ENCODE measurements at places on chromosomes 7 and 10. TPM values are rescaled to one million over a fixed set of nuclear protein-coding genes. Genes with fewer than 3 reads are reported as not detected.

- H3K4me1 ChIP-seq: no peaks in the 10 kb centered on the region
- no peak overlapping the region for H3K27ac ChIP-seq
- H3K4me3 ChIP-seq: no peak overlapping the region
- DNase-seq: no peak
- H3K27me3 ChIP-seq: no peaks in the 10 kb centered on the region
- no peaks in the 10 kb centered on the region for H3K36me3 ChIP-seq
Measured at GRCh38 chr7:15332956-15333355, 228.9 kb downstream of the AGMO start.

DNA sequence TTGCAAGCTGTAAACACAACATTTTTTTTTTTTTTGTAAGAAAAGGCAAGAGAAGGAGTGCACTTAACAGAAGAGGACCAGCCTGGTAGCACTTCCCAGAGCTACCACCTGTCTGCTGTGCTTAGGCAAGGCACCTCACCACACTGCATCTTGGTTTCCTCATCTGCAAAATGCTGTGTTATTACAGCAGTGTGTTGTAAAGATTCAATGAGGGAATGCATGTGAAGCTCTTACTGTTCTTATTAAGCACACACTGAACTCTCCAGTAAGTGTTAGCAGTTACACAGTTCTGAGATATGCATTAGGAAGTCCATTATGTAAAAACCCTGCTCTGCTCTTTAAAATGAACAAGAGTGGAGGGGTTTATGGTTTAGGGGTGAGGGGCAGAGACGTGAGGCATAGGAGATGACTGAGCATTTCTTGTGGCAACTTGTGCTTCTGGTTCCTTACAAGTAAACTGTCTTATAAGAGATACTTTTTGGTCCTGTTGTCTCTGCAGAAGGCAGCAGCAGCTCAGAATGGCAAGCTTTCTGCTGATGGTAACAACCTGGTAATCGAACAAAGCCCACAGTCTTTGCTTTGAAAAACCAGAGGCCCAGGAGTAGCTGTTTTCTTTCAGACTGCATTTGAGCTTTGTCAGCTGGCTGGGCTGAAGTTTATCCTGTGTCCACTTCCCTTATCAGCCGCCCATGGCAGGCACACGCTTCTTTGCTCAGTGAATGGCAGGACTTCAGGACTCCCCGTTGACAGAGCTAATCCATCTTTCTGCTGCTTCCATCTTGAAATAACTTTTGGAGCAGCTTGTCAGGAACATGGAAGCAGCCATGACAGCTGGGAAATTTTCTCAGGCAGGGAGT is 98.8 kb upstream of the BMPER start:
- no peak overlapping the region for H3K27ac ChIP-seq
- H3K4me3 ChIP-seq: no peak overlapping the region
- no peaks in the 10 kb centered on the region for H3K36me3 ChIP-seq

DNA sequence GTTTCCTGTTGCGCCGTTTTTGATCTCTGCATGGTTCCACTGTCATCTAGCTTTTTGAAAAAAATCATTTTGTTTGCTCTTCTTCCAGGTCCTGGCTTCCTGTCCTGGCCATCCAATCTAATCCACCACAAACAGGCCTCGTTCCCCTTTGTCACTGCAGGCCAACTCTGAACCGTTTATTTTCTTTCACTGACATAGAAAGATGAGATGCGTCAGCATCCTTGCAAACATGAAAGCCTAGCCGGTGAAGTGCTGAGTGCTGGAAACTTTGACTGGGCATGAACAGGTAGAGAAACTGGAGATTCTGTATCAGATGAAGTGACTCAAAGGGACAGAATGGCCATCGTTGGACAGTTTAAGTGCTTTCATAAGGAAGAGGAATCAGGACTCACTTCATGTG is 1247.8 kb downstream of the TYW1 start:
- no peak overlapping the region for H3K27ac ChIP-seq
- H3K4me1 ChIP-seq: no peaks in the 10 kb centered on the region
- no peak overlapping the region for H3K4me3 ChIP-seq

- peak; percentile 98 for DNase-seq
- no peaks in the 10 kb centered on the region for H3K27me3 ChIP-seq
- H3K4me3 ChIP-seq: peak overlapping the region; percentile 60
- H3K4me1 ChIP-seq: peaks cover 70% of the 10 kb centered on the region
- peak overlapping the region; percentile 74 for H3K27ac ChIP-seq
Measured at GRCh38 chr10:95273393-95274312, 17.1 kb downstream of the PDLIM1 start.

DNA sequence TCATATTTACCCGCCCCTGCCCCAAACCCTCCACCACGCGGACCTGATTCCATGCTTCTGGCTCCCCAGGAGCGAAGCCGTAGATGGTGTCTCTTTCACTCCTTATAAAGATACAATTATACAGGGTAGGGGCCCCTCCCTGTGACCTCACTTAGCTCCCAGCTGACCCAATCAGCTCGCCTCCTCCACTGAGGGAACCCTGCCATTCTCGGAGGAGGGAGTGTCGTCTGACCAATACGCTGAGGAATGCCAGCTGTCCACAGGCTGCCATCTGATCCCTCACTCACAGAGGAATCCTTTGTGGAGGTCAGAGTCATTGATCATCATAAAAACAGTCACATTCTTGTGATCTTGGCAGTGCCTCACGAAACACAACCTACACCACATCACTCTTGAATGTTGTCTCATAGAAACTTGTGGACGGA is 67.5 kb upstream of the INSIG1 start:
- no peaks in the 10 kb centered on the region for H3K36me3 ChIP-seq
- H3K4me3 ChIP-seq: no peak overlapping the region
- peaks cover 8% of the 10 kb centered on the region for H3K4me1 ChIP-seq
- H3K27me3 ChIP-seq: peaks cover 8% of the 10 kb centered on the region
- DNase-seq: peak; percentile 23

TRIP6 gene
- total RNA-seq: not detected

ANXA8L1 gene
- total RNA-seq: not detected
